ENCODE measurements at places on chromosomes 4 and X. TPM values are rescaled to one million over a fixed set of nuclear protein-coding genes. Genes with fewer than 3 reads are reported as not detected.

Gene CDKL5
- total RNA-seq, result 47.1 TPM

Gene AREG
- total RNA-seq, result 50.1 TPM

Gene SUPT20HL2
- not detected for total RNA-seq

DNA sequence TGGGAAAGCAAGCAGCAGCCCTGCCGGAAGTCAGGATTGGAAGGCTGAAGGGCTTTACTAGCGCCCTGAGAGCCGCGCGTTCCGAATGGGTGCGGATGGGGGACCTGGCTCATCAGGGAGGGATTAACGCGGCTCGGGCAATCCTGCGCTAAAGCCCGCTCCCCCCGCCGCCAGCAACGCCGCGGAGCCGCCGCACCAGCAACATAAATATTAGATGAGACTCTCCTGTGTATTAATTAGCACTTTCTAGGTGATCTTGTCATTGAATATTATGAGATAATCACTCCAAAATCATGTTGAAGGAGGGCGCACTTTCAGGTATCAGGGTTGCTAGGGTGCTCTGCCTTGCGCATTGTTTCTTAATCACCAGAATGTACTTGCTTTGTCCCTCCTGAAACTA is 357.2 kb upstream of the FAM241A start:
- no peak for DNase-seq

DNA sequence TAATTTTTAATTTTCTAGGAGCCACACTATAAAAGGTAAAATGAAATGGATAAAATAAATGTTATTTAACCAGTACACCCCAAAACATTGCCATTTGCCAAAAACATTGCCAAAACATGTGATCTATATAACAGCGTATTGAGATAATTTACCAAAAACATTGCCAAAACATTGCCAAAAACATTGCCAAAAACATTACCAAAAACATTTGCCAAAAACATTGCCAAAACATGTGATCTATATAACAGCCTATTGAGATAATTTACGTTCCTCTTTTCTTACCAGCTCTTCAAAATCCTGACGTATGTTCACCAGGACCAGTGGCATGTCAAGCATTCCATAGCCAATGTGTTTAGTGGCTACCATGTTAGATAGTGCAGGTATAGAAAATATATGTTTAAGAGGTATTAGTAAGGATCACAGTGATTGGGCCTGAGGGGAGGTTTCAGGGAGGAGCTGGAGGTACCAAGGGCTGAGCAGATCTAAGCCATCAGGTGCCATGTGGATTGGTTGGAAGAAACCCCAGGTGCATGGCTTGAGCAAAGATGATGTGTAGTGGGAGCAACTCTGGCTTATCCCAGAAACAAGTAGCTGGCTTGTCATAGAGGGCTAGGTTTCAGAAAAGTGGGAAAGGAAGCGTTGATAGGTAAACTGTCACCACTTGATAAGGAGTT is 42.6 kb downstream of the RAPGEF2 start:
- DNase-seq, result no peak

DNA sequence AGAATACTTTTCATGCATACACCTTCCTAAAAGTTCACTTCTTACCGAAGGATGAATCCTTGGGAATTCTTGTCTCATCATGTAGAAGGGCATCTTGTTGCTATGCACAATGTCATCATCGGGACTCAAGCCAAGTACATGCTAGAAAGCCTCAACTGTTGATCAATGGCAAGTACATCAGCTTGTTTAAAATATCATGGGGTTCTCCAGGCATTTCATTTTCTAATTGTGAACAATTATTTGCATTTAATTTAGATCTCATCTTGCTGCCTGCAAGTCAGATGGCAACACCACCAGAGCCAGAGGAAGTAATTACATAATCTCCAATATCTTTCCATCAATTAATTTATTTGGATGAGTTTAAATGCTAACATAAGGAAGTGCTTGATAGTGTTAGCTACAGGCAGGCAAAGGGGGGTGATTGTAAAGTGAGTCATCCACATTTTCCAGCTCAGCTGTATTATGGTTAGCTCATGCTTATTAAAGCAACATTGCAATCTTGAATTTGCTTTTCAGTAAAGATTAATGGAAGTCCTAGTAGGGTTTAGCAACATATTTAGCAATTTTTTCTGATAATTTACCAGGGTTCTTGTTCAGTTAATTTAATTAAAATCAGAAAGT is 356.5 kb downstream of the CBLL2 start:
- no peak for DNase-seq

- DNase-seq, result peak; percentile 47
Measured at GRCh38 chr4:51831133-51831532, 11.8 kb upstream of the DCUN1D4 start.

DNA sequence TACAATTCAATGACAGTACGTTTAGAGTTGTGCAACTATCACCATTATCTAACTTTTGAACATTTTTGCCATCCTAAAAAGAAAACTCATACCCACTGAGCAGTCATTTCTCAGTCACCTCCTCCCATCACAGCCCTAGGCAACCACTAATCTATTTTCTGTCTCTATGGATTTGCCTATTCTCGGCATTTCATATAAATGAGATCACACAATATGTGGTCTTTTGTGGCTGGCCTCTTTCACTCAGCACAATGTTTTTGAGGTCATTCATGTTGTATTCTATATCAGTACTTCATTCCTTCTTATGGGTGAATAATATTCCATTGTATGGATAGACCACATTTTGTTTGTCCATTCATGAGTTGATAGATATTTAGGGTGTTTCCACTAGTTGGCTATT is 103.0 kb downstream of the PPEF1 start:
- DNase-seq, result no peak

DNA sequence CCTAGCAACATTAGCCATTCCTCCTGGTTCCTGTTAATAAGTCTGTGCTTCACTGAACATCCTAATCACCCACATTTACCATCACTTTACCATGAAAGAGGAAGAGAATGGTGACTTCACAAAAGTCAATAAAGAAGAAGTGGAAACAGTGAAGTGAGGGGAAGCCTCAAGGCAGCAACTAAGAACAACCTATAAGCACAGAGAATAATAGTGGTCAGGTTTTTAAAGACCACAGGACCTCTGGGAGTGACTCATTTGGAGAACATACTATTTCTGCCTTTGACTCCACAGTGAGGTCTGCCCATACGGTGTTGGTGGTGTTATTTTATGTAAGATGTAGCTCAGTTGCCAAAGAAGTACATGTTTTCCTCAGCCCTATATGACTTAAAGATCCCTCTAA is 86.0 kb upstream of the TET2 start:
- DNase-seq, result no peak

GRCh38 chrX:12434493-12434892 is 296.2 kb downstream of the FRMPD4 start:
- no peak for DNase-seq

GRCh38 chr4:163673848-163674697 is 179.6 kb downstream of the TMA16 start:
- DNase-seq, result no peak

DNA sequence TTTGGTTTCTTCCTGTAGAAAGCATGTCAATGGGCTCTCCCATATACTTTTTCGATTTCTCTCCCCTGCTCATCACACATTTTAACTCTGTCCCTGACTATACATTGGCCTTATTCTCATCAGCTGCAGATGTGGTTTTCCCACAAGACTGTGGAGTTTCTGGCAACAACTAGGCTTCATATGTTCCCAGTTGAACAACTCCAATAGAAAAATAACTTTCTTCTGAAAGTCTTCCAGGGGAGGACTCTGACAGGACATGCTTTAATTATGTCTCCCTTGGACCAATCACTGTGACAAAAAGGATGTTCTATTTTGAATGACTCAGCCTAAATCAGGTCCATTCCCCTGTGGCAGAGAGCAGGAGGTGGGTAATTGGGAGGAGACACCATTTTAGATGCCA is 28.1 kb downstream of the SPANXC start:
- no peak for DNase-seq

DNA sequence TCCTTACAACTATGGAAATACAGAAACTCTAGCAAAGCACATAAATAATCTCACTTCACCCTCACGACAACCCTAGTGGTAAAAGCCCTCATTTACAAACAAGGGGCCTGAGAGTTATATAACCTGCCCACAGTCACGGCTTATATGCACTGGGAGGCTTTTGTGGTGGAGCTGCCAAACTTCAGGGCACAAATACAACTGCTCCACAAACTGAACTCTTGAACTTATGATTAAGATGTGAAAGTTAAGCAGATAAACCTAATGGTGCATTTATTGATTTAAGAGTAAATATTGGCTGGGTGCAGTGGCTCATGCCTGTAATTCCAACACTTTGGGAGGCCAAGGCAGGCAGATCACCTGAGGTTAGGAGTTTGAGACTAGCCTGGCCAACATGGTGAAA is 19.0 kb downstream of the SLC2A9 start:
- no peak for DNase-seq

DNA sequence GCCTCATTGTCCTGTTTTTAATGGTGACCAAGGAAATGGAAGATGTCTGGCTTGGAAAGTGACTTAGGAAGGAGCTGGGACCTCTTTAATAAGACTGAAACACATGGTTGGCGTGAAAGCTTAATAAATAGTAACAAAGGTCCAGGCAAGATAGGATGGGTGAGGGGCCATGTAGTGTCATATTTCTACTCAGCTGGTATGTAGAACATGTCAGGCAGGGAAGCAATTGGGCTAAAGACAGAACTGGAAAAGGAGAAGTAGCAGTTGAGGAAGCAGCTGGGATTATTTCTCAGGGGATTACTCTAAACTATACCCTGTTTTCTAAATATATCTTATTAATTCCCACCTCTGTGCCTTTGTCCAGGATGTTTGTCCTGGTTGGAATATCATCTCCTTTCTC is 18.6 kb downstream of the ITGB1BP2 start:
- no peak for DNase-seq

All from upper lobe of left lung (tissue), 6 donors.